ENCODE measurements at places on chromosomes 12 and 14.
A peak's percentile ranks its signal among the peaks of the same experiment; 100 is the strongest.

GRCh38 chr12:46461459-46461858 is 88.9 kb upstream of the SLC38A2 start:
- DNase-seq = no peak

GRCh38 chr14:61918998-61919397 is 156.8 kb downstream of the SNAPC1 start:
- no peak for DNase-seq

GRCh38 chr14:54776361-54777001 is 126.1 kb downstream of the GCH1 start:
- DNase-seq = peak; percentile 18

GRCh38 chr12:1820896-1821291 is 529 bp downstream of the LRTM2 start:
- no peak for DNase-seq

DNA sequence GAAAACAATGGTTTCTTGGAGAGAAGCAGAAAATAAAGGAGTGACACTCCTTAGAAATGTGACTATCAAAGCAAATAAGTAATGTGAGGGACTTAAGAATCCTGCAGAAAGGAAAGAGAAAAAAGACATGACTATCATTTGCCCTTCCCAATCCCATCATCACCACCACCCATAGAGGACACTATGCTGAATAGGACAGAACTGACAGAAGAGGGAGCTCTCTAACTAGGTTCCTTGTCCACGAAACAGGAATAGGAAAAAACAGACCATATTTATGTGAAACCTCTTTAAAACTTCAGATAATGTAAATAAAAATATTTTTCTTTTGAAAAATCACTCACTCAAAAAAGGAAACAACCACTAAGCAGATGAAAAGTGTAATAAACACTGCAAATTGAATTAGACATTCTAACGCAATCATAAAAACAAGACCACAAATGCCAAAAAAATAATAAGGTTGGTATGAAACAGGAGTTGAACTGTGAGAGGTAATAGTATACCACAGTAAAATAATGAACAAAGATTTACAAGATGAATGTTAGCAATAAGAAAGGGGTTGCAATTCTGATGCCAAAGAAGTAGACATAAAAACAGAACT is 24.1 kb downstream of the KLRD1 start:
- DNase-seq = no peak

All from stimulated activated CD4-positive, alpha-beta T cell treated with anti-CD3 and anti-CD28 coated beads, Interleukin-2, amount 100 ng/mL, for 4 hours (primary cell).